ENCODE measurements at places on chromosomes 3 and 15. TPM values are rescaled to one million over a fixed set of nuclear protein-coding genes. Genes with fewer than 3 reads are reported as not detected.
A peak's percentile ranks its signal among the peaks of the same experiment; 100 is the strongest.

FSTL1 gene
- 31.1 TPM for polyA plus RNA-seq

HCN4 gene
- polyA plus RNA-seq = 0.15 TPM

TMA7 gene
- polyA plus RNA-seq = 631 TPM

STARD5 gene
- polyA plus RNA-seq = 3.2 TPM

COL6A5 gene
- not detected for polyA plus RNA-seq

RAB6B gene
- polyA plus RNA-seq = 6.6 TPM

GRCh38 chr3:150681057-150681456, 22.7 kb downstream of the ERICH6 start:
- DNase-seq = no peak

DNA sequence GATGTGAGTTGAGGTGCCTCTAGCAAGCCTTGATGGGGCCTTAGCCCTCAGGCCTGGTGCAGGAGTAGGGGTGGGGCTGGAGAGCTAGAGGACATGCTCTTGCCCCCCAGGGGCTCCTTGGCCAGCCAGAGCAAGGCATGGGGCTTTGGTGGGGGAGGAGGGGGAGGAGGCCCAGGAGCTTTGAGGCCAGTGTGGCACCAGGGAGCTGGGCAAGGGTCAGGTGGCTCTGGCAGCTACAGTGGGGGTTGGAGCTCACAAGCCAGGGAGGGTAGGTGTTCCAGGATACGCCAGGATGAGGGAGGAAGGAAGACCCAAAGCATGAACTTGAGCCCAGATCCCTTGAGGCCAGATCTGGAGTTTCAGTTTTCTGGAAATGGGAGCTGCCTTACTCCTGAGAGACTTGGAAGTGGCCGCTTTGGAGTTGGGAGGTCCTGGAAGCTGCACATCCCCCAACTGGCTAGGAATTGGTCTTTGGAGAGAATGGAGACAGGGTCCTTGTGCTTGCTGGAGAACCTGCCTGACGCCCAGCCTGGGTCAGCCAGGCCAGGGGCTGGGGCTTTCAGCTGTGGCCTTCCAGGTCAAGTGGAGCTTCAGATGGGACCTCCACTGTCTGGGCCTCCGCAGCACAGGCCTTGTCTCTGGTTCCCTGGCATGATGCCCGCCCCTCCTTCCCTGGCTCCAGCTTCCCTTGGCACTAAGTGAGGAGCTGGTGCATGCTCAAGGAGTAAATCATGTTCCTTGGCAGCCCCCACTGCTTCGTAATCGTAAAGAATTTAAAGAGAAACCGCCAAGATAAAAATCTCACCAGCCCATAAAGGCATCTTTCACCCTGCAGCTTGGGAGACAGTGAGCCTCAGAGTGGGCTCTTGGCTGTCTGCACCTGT, 8.7 kb downstream of the SEMA3F start:
- no peak for DNase-seq

DNA sequence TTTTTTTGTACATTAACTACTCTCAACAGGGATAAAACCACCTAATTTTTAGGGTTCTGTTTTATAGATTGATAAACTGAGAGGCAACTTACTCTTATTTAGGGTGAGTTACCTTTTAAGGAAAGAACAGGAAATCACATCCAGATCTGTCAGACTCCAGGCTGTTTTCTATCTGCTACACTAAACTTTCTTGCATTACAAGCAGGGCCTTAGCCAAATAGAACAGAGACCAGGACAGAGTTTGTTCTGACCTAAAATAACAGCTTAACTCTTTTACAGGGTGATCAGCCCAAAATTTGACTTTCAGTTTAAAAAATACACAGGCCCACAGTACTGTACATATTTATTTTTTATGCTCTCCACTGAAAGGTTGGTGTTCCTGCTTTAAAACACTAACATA, 38.6 kb downstream of the SGO1 start:
- DNase-seq = peak; percentile 12

DNA sequence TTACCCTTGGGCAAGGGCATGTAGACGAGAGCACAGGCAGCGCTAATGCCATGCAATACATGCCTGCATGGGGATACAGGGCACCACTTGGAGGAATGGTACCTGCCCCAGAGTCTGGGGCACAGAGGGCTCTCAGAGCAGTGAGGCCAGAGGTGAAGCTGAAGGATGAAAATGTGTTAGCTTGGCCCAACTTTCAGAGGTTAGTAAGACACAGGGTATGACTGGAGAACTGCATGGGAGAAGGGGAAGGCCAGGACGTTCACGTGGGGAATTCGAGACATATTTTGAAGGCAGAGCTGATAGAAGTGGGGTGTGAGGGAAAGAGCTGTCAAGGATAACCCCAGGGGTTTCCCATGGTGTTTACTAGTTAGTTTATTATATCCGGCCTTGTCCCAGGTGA, 19.6 kb downstream of the CSRNP1 start:
- no peak for DNase-seq

- DNase-seq = no peak
Observed at GRCh38 chr3:53181024-53181371, 20.0 kb downstream of the PRKCD start.

- DNase-seq = no peak
Observed at GRCh38 chr15:48402427-48403177, 71.4 kb downstream of the DUT start.

All from kidney (tissue), 22 donors.